Right lung (tissue), 10 donors: ENCODE measurements at places on chromosomes 2 and 18. TPM values are rescaled to one million over a fixed set of nuclear protein-coding genes. Genes with fewer than 3 reads are reported as not detected.

The PPP4R1 gene
- polyA plus RNA-seq = 106 TPM

The ZNF892 gene
- 5.7 TPM for polyA plus RNA-seq

The ACYP2 gene
- polyA plus RNA-seq = 15.4 TPM

The SERPINB3 gene
- not detected for polyA plus RNA-seq

The SEC11C gene
- polyA plus RNA-seq = 108 TPM

The IL36RN gene
- polyA plus RNA-seq = not detected

The ALLC gene
- not detected for polyA plus RNA-seq

The ANKRD62 gene
- polyA plus RNA-seq = 0.07 TPM

The SERPINE2 gene
- polyA plus RNA-seq = 111 TPM

The VWC2L gene
- polyA plus RNA-seq = 0.06 TPM

The ADCY3 gene
- 37.9 TPM for polyA plus RNA-seq

The VSNL1 gene
- 21.0 TPM for polyA plus RNA-seq

The FAM237A gene
- polyA plus RNA-seq = not detected

The NDC80 gene
- polyA plus RNA-seq = 17.9 TPM

The LIPG gene
- polyA plus RNA-seq = 22.9 TPM

The RNF125 gene
- 6.6 TPM for polyA plus RNA-seq
